K562 (cell line): ENCODE measurements at places on chromosomes 2 and 18.

DNA sequence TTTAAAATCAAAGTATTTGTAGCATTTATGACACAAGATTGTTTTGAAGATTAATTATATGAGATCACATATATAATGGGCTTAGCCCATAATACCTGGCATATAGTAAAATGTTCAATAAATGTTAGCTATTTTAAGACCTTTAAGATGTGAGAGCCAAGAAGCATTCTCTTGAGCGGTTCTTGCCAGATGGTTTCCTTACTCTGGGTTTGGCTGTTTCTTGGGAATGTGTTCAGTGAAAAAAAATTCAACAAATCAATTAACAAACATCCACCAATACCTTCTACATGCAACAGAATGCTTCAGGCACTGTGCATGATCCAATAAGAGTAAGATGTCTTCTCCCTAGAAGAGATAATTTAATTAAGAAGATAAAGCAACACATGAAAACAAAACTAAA is 230.4 kb downstream of the CMPK2 start:
- no peak for DNase-seq

DNA sequence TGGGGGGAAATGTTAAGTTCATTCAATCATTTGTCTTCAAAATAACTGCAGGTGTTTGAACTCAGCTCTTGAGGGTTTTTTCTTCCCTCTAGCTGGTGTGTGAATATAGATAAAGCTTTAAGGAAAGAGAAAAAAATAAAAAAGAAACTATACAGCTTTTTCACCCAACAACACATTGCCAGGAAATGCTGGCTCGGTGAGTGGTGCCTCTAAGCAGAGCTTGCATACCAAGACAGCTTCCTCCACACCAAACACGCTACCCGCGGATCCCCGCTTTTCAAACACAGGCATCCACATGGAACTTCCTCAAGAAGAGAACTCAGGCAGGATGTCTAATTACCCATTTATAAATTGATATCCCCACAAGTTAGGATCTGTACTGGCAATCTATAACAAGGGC is 69.8 kb upstream of the TANK start:
- no peak for DNase-seq

DNA sequence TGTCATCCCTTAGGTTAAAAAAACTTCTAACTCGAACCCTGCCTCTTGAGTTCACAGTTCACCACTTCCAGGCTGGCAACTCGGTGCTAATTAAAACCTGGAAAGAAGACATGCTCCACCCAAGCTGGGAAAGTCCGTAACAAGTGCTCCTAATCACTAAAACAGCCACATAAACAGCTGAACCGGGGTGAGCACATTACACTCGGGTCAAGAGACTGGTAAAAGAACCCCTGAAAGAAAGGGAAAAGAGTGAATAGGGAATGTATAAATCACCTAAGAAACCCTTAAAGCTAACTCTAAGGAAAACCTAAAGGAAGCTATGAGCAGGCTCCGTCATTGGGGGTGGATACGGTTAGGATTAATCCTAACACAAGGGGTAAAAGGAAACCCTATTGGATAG is 102.0 kb downstream of the HIBCH start:
- DNase-seq: no peak

- DNase-seq: no peak
Observed at GRCh38 chr2:168699844-168700417, 102.5 kb upstream of the NOSTRIN start.

GRCh38 chr2:109335631-109336176 is 206.7 kb downstream of the SH3RF3 start:
- DNase-seq: no peak
